ENCODE measurements at places on chromosomes 7 and 10. TPM values are rescaled to one million over a fixed set of nuclear protein-coding genes. Genes with fewer than 3 reads are reported as not detected.

The FEZF1 gene
- total RNA-seq: not detected

DNA sequence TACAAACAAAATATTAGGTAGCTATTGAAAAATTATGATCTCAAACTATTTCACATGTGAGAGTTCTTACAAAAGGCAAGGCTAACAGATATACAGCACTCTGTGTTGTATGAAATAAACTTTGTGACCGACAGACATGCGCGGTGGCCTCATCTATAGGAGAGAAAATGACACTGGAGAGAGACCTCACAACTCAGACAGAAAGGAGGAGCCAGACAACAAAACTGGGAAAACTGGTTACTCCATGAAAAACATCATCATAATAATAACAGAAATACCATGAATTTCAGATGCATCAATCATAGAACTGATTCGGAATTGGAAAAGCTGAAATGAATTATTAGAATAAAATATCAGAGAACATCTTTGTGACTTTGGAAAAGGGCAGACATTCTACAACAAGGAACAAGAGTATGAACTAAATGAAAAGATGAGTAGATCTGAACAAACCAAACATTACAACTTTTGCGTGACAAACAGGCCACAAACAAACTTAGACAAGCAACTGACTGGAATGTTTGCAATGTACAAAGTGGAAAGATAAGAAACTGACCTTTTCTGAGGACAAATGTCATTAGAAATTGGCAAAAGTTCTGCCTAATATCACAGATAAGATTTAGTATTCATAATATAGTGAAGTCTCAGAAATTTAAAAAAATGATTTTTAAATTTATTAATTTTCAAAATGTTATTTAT is 69.3 kb downstream of the TNS3 start:
- DNase-seq: no peak

The KCNH2 gene
- total RNA-seq: 1.5 TPM

The PKD1L1 gene
- 0.59 TPM for total RNA-seq

GRCh38 chr10:95305606-95306317 is 15.0 kb upstream of the PDLIM1 start:
- no peak for DNase-seq

DNA sequence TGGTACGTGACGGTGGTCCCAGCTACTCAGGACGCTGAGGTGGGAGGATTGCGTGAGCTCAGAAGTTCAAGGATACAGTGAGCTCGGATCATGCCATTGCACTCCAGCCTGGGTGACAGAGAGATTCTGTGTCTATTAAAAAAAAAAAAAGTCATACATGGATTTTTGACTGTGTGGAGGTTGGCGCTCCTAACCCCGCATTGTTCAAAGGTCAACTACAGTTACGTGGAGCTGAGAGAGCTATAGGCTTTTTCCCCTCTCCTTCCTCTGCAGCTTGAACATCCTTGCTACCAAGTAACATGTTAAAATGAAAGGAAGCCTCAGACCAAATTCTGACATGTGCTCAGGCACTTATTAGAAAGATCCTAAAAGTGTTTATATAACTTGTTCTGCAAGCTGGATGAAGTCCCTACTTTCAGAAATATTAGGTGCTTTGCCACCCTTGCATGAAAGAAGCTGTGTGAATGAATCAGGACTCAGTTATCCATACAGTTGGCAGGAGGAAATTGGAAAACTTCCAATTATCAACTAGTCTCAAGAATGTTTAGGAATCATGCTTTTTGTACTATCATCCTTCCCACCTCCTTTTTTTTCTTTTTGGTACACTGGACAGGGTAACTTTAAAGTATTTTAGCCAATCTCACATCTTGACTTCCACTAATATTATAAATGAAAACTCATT is 12.5 kb upstream of the ST7 start:
- no peak for DNase-seq

- peak; percentile 52 for DNase-seq
Observed at GRCh38 chr10:29946953-29947700, 112.3 kb downstream of the JCAD start.

Data from tibial nerve (tissue), 4 donors.